M059J (cell line): ENCODE measurements at places on chromosomes 11 and 22. TPM values are rescaled to one million over a fixed set of nuclear protein-coding genes. Genes with fewer than 3 reads are reported as not detected.

APOA4 gene
- not detected in 2 replicates for total RNA-seq

AMOTL1 gene
- 12.7 and 18.9 TPM in 2 replicates for total RNA-seq

FLRT1 gene
- total RNA-seq = 0.02 and 0.15 TPM in 2 replicates

GNAZ gene
- 0.47 and 0.94 TPM in 2 replicates for total RNA-seq

WNT7B gene
- total RNA-seq = 14.2 and 26.6 TPM in 2 replicates

TNNI2 gene
- total RNA-seq = not detected in 2 replicates

UPB1 gene
- total RNA-seq = 0.05 and 0.47 TPM in 2 replicates

BDNF gene
- 35.4 and 46.9 TPM in 2 replicates for total RNA-seq

CLDN5 gene
- total RNA-seq = not detected in 2 replicates

UCP2 gene
- 21.4 and 28.0 TPM in 2 replicates for total RNA-seq
